ENCODE measurements at places on chromosomes 2 and 18. TPM values are rescaled to one million over a fixed set of nuclear protein-coding genes. Genes with fewer than 3 reads are reported as not detected.

- no peak overlapping the region for H3K27ac ChIP-seq
- no peaks in the 10 kb centered on the region for H3K36me3 ChIP-seq
- no peak for DNase-seq
- H3K4me1 ChIP-seq: no peaks in the 10 kb centered on the region
These were observed 76.6 kb upstream of the CAPN13 start for GRCh38 chr2:30883822-30884221.

DNA sequence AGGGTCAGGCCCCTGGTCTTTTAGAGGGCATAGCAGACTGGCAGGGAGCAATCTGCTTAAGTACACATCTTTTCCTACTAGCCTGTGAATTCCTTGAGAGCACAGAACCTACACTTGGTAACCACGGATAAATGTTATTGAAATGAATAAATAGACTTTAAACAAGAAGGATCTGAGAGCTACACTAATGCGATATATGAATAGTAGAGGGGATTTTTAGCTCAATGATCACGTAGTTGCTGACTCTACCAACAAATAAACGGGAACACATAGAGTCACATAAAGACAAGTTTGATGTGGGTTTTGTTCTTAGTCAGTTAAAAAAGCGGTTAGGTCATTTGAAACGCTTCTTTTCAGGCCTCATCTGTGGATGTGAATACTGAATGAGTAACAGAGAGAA, 290.3 kb upstream of the CCDC68 start:
- no peaks in the 10 kb centered on the region for H3K27me3 ChIP-seq
- no peak for DNase-seq
- no peaks in the 10 kb centered on the region for H3K36me3 ChIP-seq
- H3K27ac ChIP-seq: no peak overlapping the region
- no peak overlapping the region for H3K4me3 ChIP-seq

DNA sequence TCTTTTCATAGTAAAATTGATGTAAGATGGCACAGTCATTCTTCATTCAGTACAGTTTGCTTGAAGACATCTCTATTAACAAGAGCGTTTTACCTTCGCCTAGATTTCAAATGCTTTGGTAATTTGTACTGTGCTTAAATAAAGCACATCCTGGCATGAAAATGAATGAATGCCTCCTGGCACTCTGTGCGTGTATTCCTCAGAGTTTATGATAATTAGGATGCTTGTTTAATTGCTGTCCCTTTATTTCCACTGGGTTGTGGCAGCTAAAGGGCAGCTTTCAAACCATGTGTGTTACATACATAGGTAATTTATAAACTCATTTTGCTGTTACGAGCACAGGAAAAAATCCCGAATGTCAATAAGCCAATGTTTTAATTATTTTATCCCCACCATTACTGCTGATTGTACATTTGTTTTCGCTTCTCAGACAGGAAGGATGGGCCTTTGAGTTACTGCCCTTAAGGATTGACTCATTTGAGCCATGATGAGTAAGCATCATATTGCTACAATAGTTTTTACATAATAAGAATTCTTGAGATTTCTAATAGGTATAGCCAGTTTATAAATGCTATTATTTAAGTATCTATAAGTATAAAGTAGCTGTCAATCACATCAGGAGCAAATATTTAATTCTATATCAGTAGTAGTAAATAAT, 516.5 kb downstream of the XIRP2 start:
- H3K4me3 ChIP-seq: no peak overlapping the region
- no peaks in the 10 kb centered on the region for H3K36me3 ChIP-seq
- no peaks in the 10 kb centered on the region for H3K27me3 ChIP-seq
- no peak overlapping the region for H3K27ac ChIP-seq

DNA sequence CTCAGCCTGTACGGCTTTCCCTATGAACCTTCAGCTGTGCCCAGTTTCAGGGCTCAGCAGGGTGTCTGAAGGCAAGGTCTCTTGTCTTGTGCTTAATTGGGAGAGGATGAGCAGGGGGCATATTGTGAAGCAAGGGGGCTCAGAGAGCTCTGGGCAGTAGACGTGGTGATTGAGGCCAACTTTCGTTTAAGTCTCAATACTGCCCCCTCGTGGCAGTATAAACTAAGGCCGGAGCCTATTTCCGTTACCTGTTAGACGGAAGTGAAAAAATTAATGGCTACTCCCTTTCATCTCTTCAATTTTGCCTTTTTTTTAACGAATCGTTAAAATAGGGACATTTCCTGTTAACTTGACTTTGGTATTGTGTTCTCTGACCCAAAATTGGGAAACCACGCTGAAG, 193.4 kb downstream of the TDRD15 start:
- no peaks in the 10 kb centered on the region for H3K36me3 ChIP-seq
- no peaks in the 10 kb centered on the region for H3K27me3 ChIP-seq
- no peaks in the 10 kb centered on the region for H3K4me1 ChIP-seq
- DNase-seq: peak; percentile 54
- H3K4me3 ChIP-seq: no peak overlapping the region

GRCh38 chr2:196105951-196106350, 37.3 kb upstream of the DNAH7 start:
- no peaks in the 10 kb centered on the region for H3K36me3 ChIP-seq
- no peaks in the 10 kb centered on the region for H3K27me3 ChIP-seq
- no peak for DNase-seq
- H3K4me3 ChIP-seq: no peak overlapping the region

The DPYSL5 gene
- 0.35 TPM for total RNA-seq

GRCh38 chr2:179626261-179626660, 235.2 kb downstream of the ZNF385B start:
- H3K27ac ChIP-seq: no peak overlapping the region
- no peaks in the 10 kb centered on the region for H3K36me3 ChIP-seq
- H3K4me1 ChIP-seq: no peaks in the 10 kb centered on the region
- H3K4me3 ChIP-seq: no peak overlapping the region

GRCh38 chr2:3301001-3301400, 76.6 kb downstream of the EIPR1 start:
- no peaks in the 10 kb centered on the region for H3K36me3 ChIP-seq
- H3K27ac ChIP-seq: no peak overlapping the region
- no peak for DNase-seq
- no peaks in the 10 kb centered on the region for H3K4me1 ChIP-seq

GRCh38 chr18:62460851-62461300, 61.9 kb upstream of the ZCCHC2 start:
- H3K4me1 ChIP-seq: no peaks in the 10 kb centered on the region
- no peak overlapping the region for H3K27ac ChIP-seq
- no peak overlapping the region for H3K4me3 ChIP-seq

DNA sequence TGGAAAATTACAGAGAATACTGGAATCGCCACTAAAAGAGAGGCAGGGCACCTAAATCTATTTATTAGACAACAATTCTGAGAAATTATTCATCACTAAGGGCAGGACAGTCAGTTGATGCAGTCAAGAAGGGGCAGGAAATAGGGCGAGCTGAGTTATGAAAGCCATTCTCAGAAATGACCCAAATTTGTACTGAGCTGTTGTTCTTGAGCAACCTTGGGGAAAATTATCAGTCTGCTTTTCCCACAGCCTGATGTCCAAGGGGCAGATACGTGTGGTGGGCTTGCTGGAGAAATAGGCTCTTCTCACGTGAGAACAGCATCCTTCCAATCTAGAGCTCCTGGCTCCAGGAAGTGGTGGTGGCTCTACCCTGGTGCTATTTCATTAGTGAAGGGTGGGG, 38.6 kb downstream of the STON1 start:
- H3K27ac ChIP-seq: no peak overlapping the region
- H3K27me3 ChIP-seq: no peaks in the 10 kb centered on the region
- DNase-seq: no peak
- H3K4me1 ChIP-seq: no peaks in the 10 kb centered on the region

DNA sequence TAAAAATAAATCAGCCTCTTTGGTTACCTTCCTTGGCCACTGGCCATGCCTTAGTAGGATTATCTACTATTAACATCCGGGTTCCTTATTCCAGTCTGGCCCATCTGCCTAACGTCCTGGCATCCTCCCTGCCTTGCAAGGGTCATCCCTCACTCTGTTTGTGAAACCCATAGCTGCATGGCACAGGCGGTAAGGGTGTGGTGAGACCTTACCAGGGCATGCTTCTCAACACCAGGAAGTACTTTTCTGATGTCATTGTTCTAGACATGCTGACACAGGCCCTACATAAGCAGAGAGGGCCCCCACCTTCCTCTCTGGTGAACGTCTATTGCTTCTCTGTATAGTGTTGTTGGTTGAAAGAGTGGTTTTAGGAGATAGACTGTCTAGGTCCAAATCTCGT, 296.8 kb upstream of the SPRED2 start:
- no peaks in the 10 kb centered on the region for H3K27me3 ChIP-seq
- no peak for DNase-seq
- H3K27ac ChIP-seq: no peak overlapping the region
- no peaks in the 10 kb centered on the region for H3K4me1 ChIP-seq

DNA sequence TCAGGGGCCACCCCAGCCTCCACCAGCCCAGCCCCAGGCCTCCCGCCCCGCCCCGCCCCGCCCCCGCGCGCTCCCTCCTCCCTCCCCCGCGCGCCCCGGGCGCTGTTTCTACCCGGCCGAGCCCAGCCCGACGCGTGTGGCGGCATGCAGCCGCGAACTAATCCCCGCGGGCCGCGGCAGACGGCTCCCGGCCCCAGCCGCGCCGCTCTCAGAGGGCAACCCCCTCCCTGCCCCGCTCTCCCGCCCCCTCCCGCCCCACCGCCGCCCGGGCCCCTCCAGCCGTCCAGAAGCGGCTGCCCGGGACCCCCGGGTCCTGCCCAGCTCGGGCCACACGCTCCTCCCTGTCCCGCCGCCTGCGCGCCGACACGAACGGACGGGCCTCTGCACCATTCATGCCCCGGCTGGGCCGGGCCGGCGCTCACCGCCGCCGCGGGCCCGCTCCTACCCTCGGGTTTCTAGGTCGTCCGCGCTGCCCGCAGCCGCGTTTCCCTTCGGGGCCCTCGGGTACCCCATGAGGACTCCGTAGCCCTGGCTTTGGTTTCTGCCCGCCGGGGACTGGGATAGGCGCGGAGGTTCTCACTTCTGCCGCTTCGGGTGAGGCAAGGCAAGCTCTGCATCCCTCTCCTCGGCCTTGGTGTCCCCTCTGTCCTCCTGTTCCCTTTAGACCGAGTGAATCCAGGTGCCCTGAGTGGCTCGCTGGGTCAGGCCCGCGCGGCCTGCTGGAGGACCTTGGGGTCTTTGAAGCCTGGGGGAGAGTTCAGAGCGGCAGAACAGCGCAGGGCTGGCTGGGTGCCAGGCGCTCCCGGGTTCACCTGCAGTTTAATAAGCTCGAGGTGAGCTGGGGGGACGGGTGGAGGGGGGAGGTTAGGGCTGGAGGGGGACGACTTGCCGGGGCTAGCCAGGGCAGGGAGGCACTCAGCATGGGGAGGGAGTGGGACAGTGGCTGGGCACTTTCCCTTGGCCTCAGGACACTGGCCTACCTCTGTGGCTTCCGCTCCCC, 3.1 kb downstream of the WNT10A start:
- H3K36me3 ChIP-seq: no peaks in the 10 kb centered on the region
- peaks cover 52% of the 10 kb centered on the region for H3K27me3 ChIP-seq
- H3K27ac ChIP-seq: no peak overlapping the region
- H3K4me1 ChIP-seq: no peaks in the 10 kb centered on the region

- no peaks in the 10 kb centered on the region for H3K27me3 ChIP-seq
- DNase-seq: no peak
- H3K36me3 ChIP-seq: no peaks in the 10 kb centered on the region
- H3K4me1 ChIP-seq: no peaks in the 10 kb centered on the region
- no peak overlapping the region for H3K4me3 ChIP-seq
- no peak overlapping the region for H3K27ac ChIP-seq
These were observed 35.5 kb downstream of the ZC3H6 start for GRCh38 chr2:112310906-112311305.

DNA sequence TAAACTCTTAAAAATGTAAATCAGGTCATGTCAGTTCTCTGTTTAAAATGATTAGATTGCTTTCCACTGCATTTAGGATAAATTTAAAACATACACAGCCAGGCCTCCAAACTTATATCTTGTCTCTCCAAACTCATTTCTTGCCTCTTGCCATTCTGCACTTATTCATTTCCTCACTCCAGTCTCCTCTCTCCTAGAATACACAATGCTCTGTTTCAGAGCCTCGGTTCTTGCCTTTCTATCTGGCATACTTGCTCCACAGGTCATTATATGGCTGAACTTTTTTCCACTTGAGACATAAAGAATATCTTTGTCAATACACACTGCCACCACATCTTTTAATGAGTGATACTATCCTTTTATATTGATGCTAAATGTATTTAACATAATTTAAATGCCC, 10.5 kb upstream of the UGP2 start:
- no peaks in the 10 kb centered on the region for H3K27me3 ChIP-seq
- H3K4me1 ChIP-seq: no peaks in the 10 kb centered on the region
- H3K4me3 ChIP-seq: no peak overlapping the region
- no peak for DNase-seq
- no peak overlapping the region for H3K27ac ChIP-seq

The SFT2D3 gene
- 6.0 TPM for total RNA-seq

- no peaks in the 10 kb centered on the region for H3K36me3 ChIP-seq
These were observed 13.0 kb upstream of the SULT1C4 start for GRCh38 chr2:108364676-108365297.

The PTPRN gene
- total RNA-seq: 2.0 TPM

The MEP1B gene
- 1.8 TPM for total RNA-seq

The ALK gene
- total RNA-seq: 0.19 TPM

DNA sequence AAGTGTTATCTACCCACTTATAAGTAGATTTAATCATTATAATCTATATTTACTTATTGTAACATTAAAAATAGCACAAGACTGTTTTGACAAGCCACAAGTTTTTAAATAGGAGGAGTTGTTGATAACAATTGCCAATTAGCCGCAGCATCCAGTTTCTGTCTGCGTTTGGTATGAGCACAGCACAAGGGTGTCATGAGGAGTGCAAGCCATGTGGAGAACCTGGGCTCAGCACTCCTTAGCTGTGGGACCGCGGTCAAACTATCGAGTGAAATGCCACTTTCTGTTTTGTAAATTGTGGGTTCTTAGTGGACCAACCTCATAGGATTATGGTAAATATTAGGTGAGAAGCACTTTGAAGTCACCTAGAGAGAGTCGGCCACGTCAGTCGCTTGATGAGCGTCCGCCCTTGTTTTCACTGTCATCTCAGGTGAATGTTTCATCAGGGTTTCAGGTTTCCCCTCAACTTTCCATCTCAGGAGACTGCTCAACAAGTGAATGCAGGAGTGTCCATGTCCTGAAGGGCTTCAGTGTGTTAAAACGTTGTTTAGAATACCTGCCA, 294.5 kb downstream of the ZNF407 start:
- DNase-seq: no peak
- H3K27ac ChIP-seq: no peak overlapping the region
- H3K36me3 ChIP-seq: no peaks in the 10 kb centered on the region
- no peaks in the 10 kb centered on the region for H3K27me3 ChIP-seq
- no peak overlapping the region for H3K4me3 ChIP-seq
- H3K4me1 ChIP-seq: no peaks in the 10 kb centered on the region

- no peak overlapping the region for H3K27ac ChIP-seq
- no peaks in the 10 kb centered on the region for H3K36me3 ChIP-seq
- no peaks in the 10 kb centered on the region for H3K27me3 ChIP-seq
- no peak overlapping the region for H3K4me3 ChIP-seq
These were observed 447.4 kb downstream of the CMPK2 start for GRCh38 chr2:6418291-6418690.

The FTCDNL1 gene
- 1.3 TPM for total RNA-seq

- no peaks in the 10 kb centered on the region for H3K4me1 ChIP-seq
- peak overlapping the region; percentile 29 for H3K27ac ChIP-seq
- no peak overlapping the region for H3K4me3 ChIP-seq
- H3K27me3 ChIP-seq: no peaks in the 10 kb centered on the region
These were observed 8.1 kb downstream of the LBH start for GRCh38 chr2:30239308-30239985.

GRCh38 chr2:156999661-157000060, 257.8 kb upstream of the GALNT5 start:
- H3K36me3 ChIP-seq: no peaks in the 10 kb centered on the region
- no peaks in the 10 kb centered on the region for H3K4me1 ChIP-seq
- DNase-seq: no peak
- no peak overlapping the region for H3K4me3 ChIP-seq
- H3K27ac ChIP-seq: no peak overlapping the region
- H3K27me3 ChIP-seq: no peaks in the 10 kb centered on the region
